GM12878 (cell line): ENCODE measurements at places on chromosomes 5 and 9. TPM values are rescaled to one million over a fixed set of nuclear protein-coding genes. Genes with fewer than 3 reads are reported as not detected.
A peak's percentile ranks its signal among the peaks of the same experiment; 100 is the strongest.

DNA sequence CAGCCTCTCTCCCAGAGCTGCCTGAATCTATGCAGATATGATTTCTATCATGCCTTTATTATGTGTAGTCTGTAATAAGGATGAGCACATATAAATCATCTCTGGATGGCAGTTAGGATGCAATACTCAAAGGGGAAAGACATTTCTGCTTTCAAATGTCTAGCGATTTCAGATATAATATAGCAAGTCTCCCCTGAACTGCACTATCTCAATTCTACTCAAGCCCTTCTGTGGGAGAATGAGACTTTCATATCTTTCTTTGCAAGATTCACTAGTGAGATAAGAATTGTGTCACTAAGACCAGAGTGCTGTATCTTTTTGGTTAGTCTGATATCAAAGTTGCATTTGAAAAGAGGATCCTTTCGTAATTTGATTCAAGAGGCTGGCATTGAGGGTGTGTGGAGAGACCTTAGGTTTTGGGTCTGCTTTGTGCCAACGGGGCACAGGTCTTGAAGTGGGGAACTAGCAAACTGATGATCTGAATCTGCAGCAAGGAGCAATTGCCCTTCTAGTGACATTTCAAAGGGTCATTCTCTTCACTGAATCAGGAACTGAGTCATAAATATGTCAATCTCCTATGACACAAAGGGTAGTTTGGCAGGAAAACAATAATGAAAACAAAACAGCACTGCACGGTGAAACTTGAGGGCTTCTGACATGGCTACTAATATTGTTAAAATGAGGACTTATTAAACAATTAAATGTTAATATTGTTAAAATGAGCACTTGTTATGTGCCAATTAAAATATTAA, 305.5 kb upstream of the CLINT1 start:
- H3K4me1 ChIP-seq: no peaks in the 10 kb centered on the region
- no peaks in the 10 kb centered on the region; the same call in 1 of the 2 replicates for H3K36me3 ChIP-seq
- H3K4me3 ChIP-seq: no peak overlapping the region
- no peak overlapping the region for H3K27ac ChIP-seq

TEX53 gene
- not detected in 2 replicates for total RNA-seq

DNA sequence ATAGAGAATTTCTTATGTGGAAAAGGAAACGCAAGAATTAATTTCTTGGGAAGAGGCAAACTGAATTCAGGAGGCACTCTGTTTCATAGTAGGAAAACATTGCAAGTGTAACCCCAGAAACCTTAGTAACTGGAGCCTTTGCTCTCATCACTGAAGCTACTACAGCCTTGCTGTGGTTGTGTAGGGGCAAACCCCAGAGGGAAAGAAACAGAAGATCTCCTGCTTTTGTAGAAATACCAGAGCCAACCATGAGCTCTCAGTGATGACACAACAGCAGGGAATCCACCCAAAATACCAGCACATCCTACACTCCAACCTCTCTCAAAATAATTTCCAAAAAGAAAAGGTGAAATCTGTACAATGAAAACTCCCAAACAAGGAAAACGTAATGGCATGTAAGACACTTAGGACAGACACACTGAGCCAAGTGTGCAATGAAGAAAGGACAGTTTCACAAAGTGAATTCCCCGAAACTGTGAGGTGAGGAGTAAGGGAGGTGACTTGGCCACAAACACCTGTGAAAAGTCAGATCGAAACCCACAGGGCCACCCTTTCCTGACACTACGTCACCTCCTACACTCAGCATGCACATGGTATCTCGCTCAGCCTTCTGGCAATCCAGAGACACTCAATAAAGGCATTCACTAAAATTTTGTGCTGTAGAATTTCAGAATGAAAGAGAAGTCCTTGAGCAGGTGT, 8.5 kb upstream of the ACSL6 start:
- H3K4me1 ChIP-seq: peaks cover 33% of the 10 kb centered on the region
- DNase-seq: peak; percentile 76
- H3K36me3 ChIP-seq: no peaks in the 10 kb centered on the region

MAMDC2 gene
- not detected in 2 replicates for total RNA-seq

DNA sequence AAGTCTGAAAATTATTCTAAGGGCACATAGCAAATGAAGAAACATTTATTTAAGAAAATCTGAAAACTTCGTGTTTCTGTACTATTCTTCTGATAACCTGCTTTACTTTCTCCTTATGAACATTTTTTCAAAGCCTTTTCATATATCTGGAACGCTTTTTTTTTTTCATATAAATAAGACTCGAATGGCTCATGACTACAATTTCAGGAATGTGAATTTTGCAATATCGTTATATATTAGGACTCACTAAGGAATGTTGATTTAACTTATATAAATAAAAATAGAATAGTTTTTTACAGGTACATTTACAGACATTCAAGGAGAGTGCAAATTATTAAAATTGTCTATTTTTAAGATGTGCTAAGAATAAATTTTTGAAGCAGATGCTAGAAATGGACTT, 42.9 kb downstream of the GPBP1 start:
- no peak overlapping the region for H3K27ac ChIP-seq
- no peaks in the 10 kb centered on the region for H3K4me1 ChIP-seq
- H3K4me3 ChIP-seq: no peak overlapping the region
- no peaks in the 10 kb centered on the region for H3K27me3 ChIP-seq

GRCh38 chr5:169051351-169051750, 249.6 kb downstream of the SLIT3 start:
- no peaks in the 10 kb centered on the region for H3K36me3 ChIP-seq
- H3K27me3 ChIP-seq: peaks cover 2% of the 10 kb centered on the region

DNA sequence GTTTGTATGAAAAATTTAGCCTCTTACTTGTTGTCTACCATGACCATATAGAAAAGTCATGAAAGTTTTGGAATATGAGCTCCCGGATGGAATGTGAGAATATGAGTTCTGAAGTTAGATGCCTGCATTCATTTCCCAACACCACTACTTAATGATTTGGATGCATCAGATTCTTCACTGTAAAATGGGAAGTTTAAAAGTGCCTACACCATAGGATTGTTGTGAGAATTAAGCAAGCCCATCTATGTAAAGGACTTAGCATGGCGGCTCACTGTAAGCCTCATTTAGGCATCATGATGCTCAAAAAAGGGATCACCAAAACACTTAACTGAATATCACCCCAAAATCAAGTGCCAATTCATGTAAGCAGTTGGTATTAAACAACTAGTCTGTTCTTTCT, 177.3 kb downstream of the RAB3C start:
- no peak for DNase-seq
- no peak overlapping the region for H3K4me3 ChIP-seq
- no peaks in the 10 kb centered on the region for H3K27me3 ChIP-seq
- no peaks in the 10 kb centered on the region; the same call in 1 of the 2 replicates for H3K4me1 ChIP-seq
- H3K27ac ChIP-seq: no peak overlapping the region

CLPTM1L gene
- 140 and 147 TPM in 2 replicates for total RNA-seq

- no peaks in the 10 kb centered on the region for H3K4me1 ChIP-seq
- H3K27me3 ChIP-seq: no peaks in the 10 kb centered on the region
- no peak overlapping the region for H3K4me3 ChIP-seq
- no peak for DNase-seq
- H3K27ac ChIP-seq: no peak overlapping the region
Observed at GRCh38 chr5:57863661-57864060, 381.1 kb upstream of the ACTBL2 start.

- H3K27me3 ChIP-seq: no peaks in the 10 kb centered on the region
- H3K4me3 ChIP-seq: no peak overlapping the region
- no peak overlapping the region for H3K27ac ChIP-seq
- DNase-seq: no peak
- no peaks in the 10 kb centered on the region for H3K36me3 ChIP-seq
Observed at GRCh38 chr5:136109453-136110135, 23.1 kb upstream of the SMAD5 start.

DNA sequence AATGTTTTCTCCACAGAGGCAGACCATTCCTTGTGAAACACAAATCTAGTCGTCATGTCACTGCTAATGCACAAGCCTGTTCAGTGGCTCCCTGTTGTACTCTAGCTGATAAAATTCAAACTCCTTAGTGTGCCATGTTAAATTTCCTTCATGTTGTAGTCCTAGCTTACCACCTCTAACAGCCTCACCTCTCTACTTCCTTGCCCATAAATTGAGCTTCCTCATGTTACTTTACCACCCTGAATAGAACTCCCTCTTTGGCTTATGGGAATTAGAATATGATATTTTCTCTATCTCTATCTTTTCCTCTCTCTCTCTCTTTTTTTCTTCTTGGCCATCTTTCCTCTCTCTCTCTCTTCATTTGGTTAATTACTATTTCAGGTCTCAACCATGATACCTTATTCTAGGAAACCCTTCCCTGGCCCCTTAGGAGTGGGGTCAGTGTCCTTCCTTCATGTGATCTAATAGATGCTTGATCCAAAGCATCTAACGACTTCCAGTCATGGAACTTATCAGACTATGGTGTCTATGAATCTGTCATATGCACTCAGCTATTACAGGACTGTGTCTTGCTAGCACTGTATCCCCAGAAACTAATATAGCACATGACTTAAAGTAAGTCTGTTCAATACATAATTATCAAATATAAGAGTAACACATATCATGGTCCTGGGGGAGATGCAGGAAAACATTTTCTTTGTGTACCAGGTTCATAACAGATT, 31.5 kb upstream of the ALDH1A1 start:
- no peak overlapping the region for H3K4me3 ChIP-seq

- H3K4me1 ChIP-seq: peaks cover 3% of the 10 kb centered on the region; the same call in 1 of the 2 replicates
- no peak overlapping the region; the same call in 1 of the 2 replicates for H3K27ac ChIP-seq
- no peaks in the 10 kb centered on the region for H3K36me3 ChIP-seq
- DNase-seq: peak; percentile 44
- H3K27me3 ChIP-seq: no peaks in the 10 kb centered on the region
Observed at GRCh38 chr9:87445646-87446045, 52.0 kb upstream of the DAPK1 start.

- peak overlapping the region; percentile 52; the same call in 1 of the 2 replicates for H3K27ac ChIP-seq
- peak; percentile 27 for DNase-seq
- H3K27me3 ChIP-seq: no peaks in the 10 kb centered on the region
- peaks cover 5% of the 10 kb centered on the region for H3K4me1 ChIP-seq
Observed at GRCh38 chr9:105385381-105385985, 62.4 kb upstream of the FSD1L start.

- H3K27ac ChIP-seq: no peak overlapping the region
- no peak for DNase-seq
- H3K27me3 ChIP-seq: no peaks in the 10 kb centered on the region
- H3K36me3 ChIP-seq: no peaks in the 10 kb centered on the region
- no peaks in the 10 kb centered on the region for H3K4me1 ChIP-seq
- no peak overlapping the region for H3K4me3 ChIP-seq
Observed at GRCh38 chr5:34978681-34979080, 49.3 kb downstream of the DNAJC21 start.

DNA sequence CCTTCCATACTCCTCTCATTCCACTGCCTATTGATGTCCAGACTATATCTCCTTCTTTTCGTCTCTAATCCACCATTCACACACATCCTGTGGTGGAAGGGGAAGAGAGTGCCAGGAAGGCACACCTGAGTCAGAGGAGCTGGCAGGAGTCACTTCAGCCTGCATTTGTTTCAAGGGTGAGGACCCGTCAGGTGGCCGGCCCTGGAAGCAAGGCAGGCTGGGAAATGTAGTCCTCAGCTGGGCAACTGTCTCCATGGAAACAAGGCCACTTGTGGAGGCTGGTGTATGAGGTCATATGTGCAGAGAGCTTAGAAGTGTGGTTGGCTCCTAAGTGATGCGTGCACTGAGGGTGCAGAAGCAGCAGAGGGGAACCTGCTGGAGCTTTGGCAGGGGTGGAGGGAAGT, 278.4 kb downstream of the NSG2 start:
- no peaks in the 10 kb centered on the region for H3K36me3 ChIP-seq
- H3K4me1 ChIP-seq: no peaks in the 10 kb centered on the region
- no peak overlapping the region for H3K27ac ChIP-seq
- no peak for DNase-seq
- H3K4me3 ChIP-seq: no peak overlapping the region

PELO gene
- 7.7 and 9.8 TPM in 2 replicates for total RNA-seq

MTREX gene
- total RNA-seq: 66.2 and 74.0 TPM in 2 replicates

- H3K4me3 ChIP-seq: no peak overlapping the region
- H3K27me3 ChIP-seq: no peaks in the 10 kb centered on the region
- no peak overlapping the region for H3K27ac ChIP-seq
- no peak for DNase-seq
- no peaks in the 10 kb centered on the region for H3K36me3 ChIP-seq
- H3K4me1 ChIP-seq: peaks cover 13% of the 10 kb centered on the region
Observed at GRCh38 chr9:127520941-127521918, 69.9 kb downstream of the LRSAM1 start.

- no peaks in the 10 kb centered on the region for H3K27me3 ChIP-seq
- no peak for DNase-seq
- H3K4me3 ChIP-seq: no peak overlapping the region
Observed at GRCh38 chr5:143516249-143516648, 112.8 kb upstream of the NR3C1 start.

DNA sequence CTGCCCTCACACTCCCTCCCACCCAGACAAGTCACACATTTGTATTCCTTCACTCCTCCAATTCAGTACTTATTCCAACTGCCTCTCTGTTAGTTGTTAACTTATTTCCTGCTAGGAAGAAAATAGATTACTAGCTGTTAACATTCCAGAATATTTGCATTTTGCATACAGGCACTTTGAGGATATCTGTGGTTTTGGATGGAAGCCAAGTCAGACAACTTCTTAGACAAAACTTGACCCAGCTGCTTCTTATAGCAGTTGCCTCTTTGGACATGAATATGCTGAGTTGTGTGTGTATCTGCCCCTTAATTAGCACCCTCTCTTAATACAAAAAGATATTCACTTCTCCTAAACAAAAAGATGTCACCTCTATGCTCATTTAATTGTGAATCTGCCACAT, 1280.6 kb upstream of the ACO1 start:
- no peaks in the 10 kb centered on the region for H3K27me3 ChIP-seq
- H3K36me3 ChIP-seq: no peaks in the 10 kb centered on the region
- H3K4me3 ChIP-seq: no peak overlapping the region
- H3K4me1 ChIP-seq: no peaks in the 10 kb centered on the region
- no peak for DNase-seq

- no peaks in the 10 kb centered on the region for H3K4me1 ChIP-seq
- H3K27me3 ChIP-seq: no peaks in the 10 kb centered on the region
- H3K27ac ChIP-seq: no peak overlapping the region
- no peaks in the 10 kb centered on the region for H3K36me3 ChIP-seq
Observed at GRCh38 chr9:115360122-115360521, 242.2 kb upstream of the TNC start.
